ENCODE measurements at places on chromosomes 11 and 22. TPM values are rescaled to one million over a fixed set of nuclear protein-coding genes. Genes with fewer than 3 reads are reported as not detected.

GRCh38 chr11:63504933-63505586 is 824 bp upstream of the LGALS12 start:
- DNase-seq: no peak

DNA sequence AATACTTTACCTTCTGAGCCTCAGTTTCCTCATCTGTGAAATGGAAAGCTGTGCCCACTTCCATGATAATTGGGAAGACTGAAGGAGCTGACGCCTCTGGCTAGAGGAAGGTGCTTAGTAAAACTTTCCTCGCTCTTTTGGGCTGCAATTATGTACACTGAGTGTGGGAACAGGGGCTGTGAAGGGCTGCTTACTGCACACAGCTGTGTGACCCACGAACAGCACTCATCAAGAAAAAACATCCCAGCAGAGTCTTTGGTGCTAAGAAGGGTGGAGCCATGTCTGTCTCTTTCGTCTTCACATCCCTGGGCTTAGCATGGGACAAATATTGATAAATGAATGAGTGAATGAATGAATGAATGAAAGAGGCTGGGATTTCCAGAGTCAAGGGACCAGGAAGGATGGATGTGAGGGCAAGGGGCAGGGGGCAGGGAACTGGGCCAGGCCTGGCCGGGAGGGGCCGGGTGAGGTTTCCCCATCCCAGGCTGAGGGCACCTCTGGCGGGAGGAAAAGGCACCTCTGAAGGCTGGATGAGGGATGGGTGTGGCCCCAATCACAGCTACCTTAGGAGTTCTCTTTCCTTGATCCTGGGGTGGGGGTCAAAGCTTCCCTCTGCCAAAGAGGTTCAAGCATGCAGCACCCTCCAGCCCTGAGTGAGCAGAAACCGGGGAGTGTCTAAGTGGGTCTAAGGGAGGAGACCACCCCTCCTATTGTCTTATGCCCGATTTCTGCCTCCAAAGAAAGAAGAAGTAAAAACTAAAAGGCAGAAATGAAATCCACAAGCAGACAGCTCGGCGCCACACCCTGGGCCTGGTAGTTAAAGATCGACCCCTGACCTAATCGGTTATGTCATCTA is 9.2 kb upstream of the CD5 start:
- no peak for DNase-seq

ME3 gene
- total RNA-seq: 5.7 TPM

- peak; percentile 96 for DNase-seq
Observed at GRCh38 chr11:59776210-59777066, 21.3 kb downstream of the STX3 start.

DNA sequence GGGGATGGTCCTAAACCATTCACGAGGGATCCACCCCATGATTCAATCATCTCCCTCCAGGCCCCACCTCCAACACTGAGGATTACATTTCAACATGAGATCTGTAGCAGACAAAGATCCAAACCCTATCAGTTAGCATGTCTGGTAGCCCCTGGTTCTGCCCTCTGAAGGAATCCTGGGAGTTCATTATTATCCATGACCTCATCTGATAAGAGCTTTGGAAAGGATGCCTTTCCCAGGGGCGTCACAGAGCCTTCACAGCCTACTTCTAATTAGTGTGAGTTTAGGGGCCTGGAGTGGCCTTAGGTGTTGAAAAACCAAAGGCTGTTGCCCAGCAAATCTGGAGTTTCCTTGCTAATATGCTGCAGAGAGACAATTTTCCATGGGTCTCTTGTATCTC is 8.6 kb upstream of the EIF3M start:
- no peak for DNase-seq

DNA sequence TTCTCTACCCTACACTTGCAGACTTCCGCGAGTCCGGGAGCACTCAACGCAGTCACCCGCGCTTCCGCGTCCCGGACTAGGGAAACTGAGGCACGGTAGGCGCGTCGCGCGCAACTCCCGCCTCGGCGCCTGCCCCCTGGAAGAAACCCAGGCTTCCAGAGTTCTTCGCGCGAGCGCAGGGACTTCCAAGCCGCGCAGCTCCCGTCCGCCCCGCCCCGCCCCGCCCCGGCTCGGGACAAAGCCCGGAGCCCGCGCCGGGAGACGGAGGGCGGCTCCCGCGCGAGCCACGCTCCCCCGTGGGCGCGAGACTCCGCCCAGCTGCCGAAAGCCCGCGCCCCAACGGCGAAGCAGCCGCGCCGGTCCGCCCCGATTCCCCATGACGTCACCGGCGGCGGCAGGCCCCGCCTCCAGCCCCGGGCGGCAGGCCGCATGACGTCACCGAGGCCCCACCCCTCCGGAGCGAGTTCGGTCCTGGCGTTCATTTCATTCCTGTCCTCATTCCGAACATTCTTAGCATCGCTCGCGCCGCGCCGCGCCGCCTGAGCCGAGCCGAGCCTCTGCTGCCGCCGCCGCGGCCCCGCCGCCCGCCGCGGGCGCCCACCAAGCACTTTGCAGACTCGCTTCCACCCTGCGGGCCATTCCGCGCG is at the start of gene TEAD1:
TEAD1 (plus strand) TSS at position 498 of the 647 bp plus-strand sequence.
- peak; percentile 91 for DNase-seq

GRCh38 chr22:37515901-37516300 is 3.3 kb downstream of the CARD10 start:
- no peak for DNase-seq

GLYAT gene
- total RNA-seq: not detected

- DNase-seq: no peak
Observed at GRCh38 chr11:67463186-67463585, 5.9 kb downstream of the TMEM134 start.

EXPH5 gene
- total RNA-seq: 2.7 TPM

DNA sequence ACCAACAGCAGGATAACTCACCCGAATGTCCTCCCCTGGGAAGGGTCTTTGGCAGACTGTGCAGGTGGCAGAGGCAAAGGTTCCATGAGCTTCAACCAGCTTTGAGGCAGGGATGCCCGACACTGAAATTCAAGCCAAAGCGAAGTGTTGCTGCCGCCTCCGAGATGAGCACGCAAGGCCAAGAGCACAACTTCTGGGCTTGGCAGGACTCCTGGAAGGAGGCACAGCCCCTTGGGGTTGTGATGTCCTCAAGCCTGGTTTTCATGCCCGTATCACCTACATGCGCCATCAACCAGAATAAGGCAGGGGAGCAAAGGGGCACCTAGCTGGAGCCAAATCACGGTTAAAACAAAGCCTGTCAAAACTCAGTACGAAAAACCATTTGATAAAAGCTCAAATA is 5.7 kb downstream of the SIRT3 start:
- DNase-seq: no peak

KCNJ1 gene
- not detected for total RNA-seq

GRCh38 chr11:4680341-4680740 is 17.3 kb downstream of the OR51E2 start:
- DNase-seq: no peak

MRGPRE gene
- total RNA-seq: not detected

DNA sequence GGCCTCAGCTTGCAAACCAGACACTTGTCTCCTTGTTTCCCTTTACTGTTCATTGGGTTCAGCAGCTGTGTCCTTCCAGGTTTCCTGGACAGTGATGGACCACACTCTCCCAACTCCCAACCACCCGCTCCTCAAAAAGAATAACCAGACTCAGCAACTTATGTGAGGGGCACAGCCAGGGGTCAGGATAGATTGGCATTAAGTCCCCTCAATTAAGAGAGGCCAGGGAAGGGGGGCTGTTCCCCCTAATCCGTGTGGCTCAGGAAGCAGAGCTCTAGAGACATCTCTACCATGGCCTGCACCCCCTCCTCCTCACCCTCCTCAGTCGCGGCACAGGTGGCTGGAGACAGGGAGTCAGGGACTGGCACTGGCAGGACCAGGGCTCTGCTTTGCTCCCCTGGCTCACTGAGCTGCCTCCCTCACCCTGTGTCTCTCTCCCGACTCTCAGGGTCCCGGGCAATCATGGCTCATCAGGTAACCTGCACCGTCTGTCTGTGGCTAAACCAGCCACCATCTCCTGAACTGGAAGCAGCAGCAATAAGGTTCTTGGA is 111.7 kb downstream of the ZNF280B start:
- DNase-seq: no peak

DNA sequence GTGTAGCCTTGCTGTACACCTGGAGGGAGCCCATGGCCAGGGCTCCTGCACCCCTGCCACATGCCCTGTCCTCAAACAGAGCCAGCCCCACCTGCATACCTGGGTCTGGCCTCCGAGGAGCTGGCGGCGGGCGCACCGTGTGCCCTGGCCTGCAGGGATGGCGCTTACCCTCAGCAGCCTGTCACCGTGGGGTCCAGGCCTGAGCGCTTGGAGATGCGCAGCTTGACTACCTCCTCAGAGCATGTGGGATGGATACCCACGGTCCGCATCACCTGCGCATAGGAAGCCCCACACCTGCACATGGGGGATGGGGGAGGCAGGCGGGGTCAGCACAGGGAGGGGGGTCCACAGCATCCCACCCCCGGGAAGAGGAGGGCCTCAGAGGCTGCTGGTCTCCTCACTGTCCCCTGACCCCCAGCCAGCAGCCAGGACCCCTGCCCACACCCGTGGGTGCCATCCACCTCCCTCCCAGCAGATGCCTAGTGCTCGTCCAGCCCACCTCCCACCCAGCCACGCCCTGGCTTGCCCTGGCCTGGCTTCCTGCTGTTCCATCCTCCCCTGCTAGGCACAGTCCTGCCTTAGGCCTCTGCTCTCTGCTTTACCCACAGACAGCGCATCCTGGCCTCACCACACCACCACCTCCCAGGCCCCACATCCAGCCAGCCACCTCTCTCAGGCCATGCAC is 22.4 kb upstream of the GNB1L start:
- DNase-seq: no peak

DNA sequence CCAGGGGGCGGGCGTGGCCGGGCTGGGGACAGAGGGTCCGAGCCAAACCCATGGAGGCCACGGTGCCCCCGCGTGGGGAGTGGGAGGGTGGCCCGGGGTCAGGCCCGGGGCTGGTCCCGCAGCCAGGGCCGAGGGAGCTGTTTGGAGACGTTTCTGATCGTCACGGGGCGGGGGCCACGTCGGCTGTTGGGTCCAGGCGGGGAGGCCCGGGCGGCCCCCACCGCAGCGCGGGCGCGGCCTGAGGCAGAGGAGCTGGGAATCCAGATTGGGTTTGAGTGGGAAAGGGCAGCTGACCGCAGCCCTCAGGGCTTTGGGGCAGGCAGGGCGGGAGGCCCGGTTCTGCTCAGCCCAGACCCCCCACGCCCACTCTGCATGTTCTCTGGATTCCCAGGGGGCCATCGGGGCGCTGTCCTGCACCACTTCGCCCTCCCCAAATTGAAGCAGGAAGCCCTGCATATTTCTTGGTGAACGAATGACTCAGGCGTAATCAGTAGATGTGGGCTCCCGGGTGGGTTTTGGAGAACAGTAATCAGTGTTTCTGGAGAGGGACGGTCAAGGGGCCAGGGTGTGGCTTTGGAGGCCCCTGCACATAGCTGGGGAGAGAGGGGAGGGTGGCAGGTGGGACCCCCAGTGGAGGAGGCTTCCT is 583 bp downstream of the MRPL23 start:
- no peak for DNase-seq

DNA sequence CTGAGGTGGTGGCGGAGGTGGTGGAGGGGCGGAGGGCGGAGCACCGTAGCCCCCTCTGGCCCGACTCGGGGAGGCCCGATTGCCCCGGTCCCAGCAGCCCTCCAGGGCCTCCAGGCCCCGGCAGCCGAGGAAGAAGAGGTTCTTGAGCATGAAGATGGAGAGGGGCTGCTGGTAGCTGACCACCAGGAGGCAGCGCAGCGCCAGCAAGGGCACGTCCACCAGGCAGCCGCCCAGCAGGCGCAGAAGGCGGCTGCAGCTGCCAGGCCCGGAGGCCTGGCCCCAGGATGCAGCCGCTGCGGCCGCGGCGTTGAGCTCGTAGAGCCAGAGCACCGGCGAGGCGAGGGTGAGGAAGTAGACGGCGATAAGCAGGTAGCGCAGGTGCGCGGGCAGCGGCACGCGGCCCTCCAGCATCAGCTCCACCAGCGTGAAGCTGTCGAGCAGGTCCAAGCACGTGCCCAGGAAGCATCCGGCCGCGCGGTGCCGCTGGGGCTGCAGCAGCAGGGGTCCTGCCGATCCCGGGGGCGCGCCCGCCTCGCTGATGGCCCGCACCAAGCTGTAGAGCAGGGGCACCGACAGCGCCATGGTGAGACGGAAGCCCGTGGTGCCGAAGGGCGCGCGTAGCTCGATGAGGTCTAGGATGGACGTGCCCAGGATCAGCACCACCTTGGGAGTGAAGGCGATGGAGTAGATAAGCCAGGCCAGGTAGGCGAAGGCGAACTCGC is 1.5 kb downstream of the TMEM121B start:
- DNase-seq: no peak

KCNA4 gene
- not detected for total RNA-seq

DNA sequence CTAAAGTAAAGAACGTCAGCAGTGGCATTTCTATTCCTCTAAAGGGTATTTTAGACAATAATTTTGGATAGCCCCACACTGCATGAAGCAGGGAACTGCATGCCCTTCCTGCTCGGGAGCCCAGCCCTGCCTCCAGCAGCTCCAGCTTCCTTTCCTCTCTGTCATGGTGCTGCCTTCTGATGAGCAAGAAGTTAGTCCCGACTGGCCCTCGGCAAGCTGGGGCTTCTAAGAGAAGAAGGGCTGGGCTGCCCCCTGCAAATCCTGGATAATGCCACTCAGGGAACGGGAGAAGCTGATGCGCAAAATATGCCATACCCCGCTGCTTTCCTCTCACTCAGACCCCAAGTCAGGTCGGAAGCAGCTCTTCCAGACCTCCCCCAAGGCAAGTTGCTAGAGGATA is 296.4 kb downstream of the ETS1 start:
- no peak for DNase-seq

RTN4RL2 gene
- total RNA-seq: 0.34 TPM

RASL10A gene
- not detected for total RNA-seq

GRCh38 chr11:102446606-102447005 is 6.0 kb downstream of the TMEM123 start:
- DNase-seq: peak; percentile 92

GRCh38 chr22:49827853-49828598 is at the start of gene BRD1:
TSS of gene BRD1 (minus strand) at chr22:49827873. CDS start at chr22:49824317, 3,556 bp downstream.
- DNase-seq: peak; percentile 57

DNA sequence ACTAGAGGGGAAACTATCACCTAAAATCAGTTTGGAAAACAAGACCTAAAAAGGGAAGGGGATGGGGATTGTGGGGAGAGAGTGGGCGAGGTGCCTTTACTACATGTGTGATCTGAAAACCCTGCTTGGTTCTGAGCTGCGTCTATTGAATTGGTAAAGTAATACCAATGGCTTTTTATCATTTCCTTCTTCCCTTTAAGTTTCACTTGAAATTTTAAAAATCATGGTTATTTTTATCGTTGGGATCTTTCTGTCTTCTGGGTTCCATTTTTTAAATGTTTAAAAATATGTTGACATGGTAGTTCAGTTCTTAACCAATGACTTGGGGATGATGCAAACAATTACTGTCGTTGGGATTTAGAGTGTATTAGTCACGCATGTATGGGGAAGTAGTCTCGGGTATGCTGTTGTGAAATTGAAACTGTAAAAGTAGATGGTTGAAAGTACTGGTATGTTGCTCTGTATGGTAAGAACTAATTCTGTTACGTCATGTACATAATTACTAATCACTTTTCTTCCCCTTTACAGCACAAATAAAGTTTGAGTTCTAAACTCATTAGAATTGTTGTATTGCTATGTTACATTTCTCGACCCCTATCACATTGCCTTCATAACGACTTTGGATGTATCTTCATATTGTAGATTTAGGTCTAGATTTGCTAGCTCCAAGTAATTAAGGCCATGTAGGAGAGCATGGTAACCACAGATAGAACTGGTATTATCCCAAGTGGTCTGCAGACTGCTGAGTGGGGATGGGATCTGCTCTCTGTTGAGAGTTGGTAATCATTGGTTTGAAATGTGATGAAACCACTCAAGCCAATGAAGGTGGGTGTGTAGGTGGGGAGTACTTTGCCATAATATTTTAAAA is 3.6 kb downstream of the NEAT1 start:
- peak; percentile 81 for DNase-seq

GRCh38 chr11:76228875-76229149 is 22.5 kb upstream of the WNT11 start:
- no peak for DNase-seq

PLAAT5 gene
- not detected for total RNA-seq

Measured in M059J (cell line).